Stimulated activated CD8-positive, alpha-beta memory T cell treated with anti-CD3 and anti-CD28 coated beads, Interleukin-7, amount 100 ng/mL, for 1 hour (primary cell): ENCODE measurements at places on chromosomes 3 and 15.

DNA sequence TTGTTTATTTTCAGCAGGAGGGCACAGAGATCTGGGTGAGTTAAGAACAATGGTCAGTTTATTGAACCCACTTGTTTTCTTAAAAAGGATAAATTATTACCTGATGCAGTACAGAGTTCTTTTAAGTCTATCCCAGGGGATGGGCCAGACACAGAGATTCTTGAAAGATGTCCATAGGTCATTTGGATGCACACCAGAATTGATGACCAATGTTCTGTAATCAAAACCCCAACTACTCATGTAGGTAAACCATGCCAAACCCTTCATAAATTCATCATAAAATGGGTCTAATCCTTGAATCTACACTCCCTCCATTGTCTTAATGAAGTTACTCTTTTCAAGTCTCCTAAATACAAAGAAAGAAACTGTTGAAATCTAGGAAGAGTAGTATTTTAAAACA is 273.0 kb upstream of the COL8A1 start:
- DNase-seq: no peak

GRCh38 chr3:179603831-179604230 is 607 bp downstream of the MRPL47 start:
- no peak for DNase-seq

DNA sequence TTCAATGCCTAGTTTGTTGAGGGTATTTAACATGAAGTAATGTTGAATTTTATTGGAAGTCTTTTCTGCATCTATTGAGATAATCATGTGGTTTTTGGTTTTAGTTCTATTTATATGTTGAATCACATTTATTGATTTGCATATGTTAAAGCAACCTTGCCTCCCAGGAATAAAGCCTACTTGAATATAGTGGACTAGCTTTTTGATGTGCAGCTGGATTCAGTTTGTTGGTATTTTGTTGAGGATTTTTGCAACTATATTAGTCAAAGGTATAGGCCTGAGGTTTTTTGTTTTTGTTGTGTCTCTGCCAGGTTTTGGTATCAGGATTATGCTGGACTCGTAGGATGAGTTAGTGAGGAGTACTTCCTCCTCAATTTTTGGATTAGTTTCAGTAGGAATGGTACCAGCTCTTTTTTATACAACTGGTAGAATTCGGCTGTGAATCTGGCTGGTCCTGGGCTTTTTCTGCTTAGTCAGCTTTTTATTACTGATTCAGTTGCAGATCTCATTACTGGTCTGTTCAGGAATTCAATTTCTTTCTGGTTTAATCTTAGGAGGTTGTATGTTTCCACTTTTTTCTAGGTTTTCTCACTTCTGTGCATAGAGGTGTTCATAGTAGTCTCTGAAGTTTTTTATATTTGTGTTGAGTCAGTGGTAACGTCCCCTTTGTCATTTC is 209.8 kb upstream of the RBMS3 start:
- no peak for DNase-seq

DNA sequence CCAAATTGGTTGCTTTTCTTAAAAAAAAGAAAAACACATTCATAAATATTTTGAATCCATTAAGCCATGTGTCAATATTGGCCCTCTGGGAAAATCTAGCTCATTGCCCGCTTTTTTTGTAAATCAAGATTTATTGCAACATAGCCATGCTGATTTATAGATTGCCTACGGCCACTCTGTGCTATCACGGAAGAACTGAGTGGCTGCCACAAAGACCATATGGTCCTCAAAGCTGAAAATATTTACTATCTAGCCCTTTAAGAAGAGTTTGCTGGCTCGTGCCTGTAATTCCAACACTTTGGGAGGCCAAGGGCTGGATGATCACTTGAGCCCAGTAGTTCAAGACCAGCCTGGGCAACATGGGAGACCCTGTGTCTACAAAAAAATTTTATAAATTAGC is 45.9 kb downstream of the IL5RA start:
- no peak for DNase-seq

DNA sequence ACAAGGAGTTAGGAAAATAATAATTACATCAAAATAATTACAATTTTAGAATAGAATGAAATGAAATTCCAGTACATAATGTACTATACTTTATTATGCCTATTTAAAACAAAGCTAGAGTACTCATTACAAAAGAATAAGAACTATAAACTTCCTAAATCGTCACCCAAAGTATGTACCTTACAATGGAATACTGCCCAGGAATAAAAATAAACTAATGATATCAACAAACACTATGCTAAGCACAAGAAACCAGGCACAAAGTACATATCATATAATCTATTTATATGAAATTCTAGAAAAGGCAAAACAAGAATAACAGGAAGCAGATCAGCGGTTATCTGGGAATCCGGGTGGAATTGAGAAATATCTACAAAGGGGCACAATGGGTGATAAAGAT is 84.7 kb downstream of the MYO9A start:
- DNase-seq: no peak

DNA sequence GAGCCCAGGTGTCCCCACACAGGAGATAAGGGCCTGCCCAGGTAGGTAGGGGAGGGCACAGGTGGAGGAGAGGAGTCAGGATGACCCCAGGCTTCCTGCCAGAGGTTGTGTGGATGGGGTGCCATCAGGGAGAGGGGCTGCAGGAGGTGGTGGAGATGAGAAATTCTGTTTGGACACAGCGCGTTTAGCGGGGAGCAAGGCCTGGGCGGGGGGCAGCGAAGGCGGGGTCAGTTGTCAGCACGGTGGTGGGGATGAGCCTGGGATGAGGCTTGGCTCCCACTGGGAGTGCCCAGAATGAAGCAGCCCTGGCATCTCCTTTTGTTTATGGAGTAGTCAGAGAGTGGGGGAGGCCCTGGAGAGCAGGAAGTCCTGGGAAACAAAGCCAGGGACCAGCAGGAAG is 14.6 kb downstream of the RNF123 start:
- DNase-seq: no peak

DNA sequence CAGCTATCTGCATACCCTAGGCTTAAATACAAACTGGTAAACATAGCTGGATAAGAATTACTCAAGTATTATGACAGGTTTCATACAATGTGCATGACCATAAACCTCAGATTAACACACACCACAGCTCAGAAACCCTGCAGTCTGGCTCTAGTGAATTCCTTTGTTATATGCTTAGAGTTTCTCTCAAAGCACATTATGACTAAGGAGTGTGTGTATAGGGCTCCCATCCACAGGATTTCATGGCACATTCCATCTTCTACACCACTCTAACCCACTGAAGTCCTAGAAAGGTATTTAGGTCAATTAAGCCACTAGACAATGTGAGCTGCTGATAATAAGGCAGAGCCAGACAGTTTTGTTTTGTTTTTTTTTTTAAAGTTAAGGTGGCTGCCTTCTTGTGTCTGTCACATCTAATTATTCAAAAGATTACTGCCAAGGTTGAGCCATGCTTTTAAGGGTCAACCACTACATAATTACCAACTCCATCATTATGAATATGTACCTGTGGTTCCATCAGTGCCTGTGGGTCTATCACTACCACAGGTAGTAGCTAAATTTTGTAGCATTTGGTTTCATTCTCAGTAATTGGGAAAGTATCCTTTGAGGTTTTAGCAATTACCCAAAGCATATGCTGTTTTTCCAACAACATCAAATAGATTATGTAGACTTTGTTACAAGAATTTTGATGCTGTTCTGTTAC is 107.0 kb downstream of the ALCAM start:
- DNase-seq: no peak

- no peak for DNase-seq
Observed at GRCh38 chr15:68418611-68419161, 13.3 kb downstream of the ITGA11 start.

- no peak for DNase-seq
Observed at GRCh38 chr3:115187149-115187757, 40.2 kb upstream of the ZBTB20 start.

- DNase-seq: no peak
Observed at GRCh38 chr3:185693985-185694653, 108.0 kb downstream of the SENP2 start.

DNA sequence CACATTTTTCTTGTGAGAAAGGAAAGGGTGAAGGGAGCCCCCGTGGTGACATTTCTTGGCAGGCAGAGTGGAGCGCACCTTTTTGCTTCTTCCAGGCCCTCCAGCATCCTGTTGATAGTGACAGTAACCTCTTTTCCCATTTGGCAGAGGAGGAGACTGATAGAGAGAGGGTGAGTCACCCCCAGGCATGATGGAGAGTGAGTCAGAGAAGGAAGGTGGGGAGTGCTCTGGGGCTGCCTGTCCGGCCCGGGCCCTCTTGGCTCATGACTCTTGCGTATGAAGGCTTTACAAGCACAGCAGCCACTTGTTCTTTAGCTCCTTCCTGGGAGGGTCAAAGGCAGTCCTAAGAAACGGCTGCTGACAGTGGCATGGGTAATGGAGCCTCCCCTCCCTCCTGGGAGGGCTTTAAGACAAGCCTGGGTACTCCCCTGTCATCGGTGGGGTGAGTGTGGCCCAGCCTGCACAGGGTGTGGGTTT is 16.0 kb downstream of the ANKRD63 start:
- DNase-seq: no peak

DNA sequence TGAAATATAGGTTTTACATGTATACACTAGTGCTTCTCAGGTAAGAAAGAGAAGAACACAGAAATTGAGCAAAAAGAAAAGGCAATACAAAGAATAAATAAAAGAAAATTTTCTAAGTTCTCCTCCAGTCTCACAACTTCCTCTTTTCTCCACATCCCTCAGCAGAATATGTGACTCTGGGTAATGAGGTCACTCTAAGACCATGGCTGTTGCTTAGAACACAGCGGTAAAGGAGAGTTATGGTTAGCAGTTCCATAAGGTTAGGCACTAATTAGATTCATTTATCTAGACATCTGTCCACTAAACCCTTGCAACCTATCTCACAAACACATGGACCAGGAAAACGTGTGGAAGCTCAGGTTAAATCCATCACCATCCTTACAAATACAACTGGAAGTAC is 47.9 kb downstream of the IGSF11 start:
- DNase-seq: no peak

DNA sequence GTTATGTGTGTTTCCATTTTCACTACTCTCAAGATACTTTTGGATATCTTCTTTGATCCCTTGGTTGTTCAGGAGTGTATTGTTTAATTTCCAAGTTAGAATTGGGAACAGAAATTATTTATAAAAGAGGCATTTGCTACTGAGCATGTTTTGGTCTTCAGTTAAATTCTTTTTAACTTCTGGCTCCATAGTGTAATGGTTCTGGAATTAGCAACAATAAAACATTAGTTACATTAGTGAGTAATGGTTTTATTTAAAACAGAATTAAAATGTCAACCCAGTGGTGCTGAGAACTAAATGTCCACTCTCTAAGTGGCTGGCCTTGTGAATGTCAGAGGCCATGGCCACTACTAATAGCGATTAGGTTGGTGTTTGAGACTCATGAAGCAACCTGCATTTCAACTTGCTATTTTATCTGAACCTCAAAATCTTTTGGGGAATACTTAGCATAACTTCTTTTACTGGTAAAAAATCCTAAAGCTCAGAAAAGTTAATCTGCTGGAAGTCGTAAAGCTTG is 19.5 kb upstream of the MASP1 start:
- no peak for DNase-seq

- no peak for DNase-seq
Observed at GRCh38 chr3:152379415-152380042, 110.8 kb downstream of the MBNL1 start.

GRCh38 chr15:68488966-68489365 is 57.0 kb upstream of the ITGA11 start:
- no peak for DNase-seq

- no peak for DNase-seq
Observed at GRCh38 chr15:63870487-63871209, 36.9 kb upstream of the HERC1 start.

DNA sequence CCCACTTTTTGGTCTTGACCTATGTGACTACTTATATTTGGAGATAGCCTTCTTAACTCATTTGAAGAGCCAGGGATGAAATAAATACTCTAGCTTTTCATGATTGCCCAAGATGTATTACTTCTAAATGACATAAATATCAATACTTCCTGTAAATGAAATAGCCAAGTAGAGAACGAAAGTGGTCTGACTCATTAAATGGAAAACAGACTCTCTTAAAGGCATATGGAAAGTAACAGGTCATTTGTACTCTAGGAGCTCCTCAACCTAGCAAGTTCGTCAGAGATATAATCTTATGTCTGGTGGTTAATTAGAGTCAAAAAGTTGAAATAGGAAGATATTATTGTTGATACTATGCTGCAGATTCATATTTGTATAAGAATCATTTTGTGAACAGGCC is 1105.4 kb downstream of the TUSC7 start:
- no peak for DNase-seq

GRCh38 chr3:13424141-13424844 is 4.2 kb upstream of the NUP210 start:
- DNase-seq: no peak

DNA sequence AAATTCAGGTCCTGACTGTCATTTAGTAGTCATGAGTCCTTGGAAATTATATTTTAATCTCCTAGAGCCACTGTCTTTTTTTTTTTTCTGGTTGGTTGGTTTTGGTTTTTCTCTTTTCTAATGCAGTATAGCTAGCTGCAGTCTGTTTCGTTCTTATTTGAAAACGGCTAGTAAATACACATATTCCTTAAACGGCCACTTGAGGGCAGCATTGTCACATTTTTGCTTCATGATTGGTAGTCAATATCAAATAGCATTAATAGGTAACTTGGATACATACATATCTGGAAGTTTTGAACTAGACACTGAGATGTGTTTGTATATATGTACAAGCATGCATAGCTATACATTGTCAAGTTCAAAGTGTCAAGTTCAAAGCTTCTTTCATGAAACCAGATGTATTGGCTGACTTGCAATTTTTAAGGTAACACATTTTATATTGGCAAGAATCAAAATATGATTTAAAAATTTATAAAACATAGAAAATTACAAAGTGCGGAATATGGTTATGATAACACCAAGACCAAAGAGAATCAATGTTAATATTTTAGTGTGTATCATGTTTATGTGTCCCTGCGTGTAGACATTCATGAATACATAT is 22.5 kb downstream of the GABRA5 start:
- no peak for DNase-seq

GRCh38 chr15:45454814-45455213 is 67.7 kb downstream of the SLC30A4 start:
- DNase-seq: peak; percentile 37

GRCh38 chr3:158314426-158315357 is 204.8 kb downstream of the RSRC1 start:
- no peak for DNase-seq

DNA sequence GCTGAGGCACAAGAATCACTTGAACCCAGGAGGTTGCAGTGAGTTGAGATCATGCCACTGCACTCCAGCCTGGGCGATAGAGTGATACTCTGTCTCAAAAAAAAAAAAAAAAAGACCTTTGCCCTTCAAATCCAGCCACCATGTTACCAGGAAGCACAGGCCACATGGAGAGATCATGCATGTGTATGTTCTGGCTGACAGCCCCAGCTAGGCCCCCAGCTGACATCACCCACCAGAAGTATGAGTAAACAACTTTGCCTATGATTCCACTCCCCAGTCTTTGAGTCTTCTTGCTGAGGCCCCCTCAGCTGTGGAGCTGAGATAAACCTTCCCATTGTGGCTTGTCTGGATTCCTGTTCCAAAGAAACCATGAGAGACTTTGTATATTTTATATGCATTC is 3.3 kb upstream of the ARIH2 start:
- DNase-seq: no peak
